Common myeloid progenitor, CD34-positive (primary cell): ENCODE measurements at places on chromosomes 6 and 20.

DNA sequence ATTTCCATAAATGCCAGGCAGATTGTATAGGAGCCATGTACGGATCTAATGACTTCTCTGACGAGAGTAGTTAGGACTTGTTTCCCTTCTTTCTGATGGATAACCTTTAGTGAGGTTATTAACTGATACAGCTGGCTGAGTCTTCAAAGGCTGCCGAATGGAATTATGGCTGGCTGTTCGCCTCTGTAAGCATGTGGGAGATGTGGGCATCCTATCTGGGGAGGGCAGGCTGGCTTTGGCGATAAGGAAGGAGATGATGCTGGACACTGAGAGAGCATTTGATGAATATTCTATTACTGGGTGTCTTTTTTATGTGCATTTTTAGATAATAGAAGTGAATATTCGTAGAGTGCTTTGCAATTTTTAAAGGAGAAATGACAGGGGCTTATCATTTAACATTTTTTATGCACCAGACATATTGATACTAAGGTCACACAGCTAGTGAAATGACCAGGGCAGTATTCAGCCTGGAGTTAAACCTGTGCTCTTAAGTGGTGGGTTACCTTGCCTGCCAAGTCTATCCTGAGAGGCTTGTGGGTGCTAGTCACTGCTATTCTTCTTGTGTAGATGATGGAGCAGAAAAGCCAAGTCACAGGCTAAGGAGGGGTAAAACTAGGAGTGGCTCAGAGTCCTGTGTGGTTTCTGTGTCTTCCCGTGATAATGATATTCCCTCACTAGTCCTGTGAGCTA lies 3.1 kb downstream of the PBOV1 start:
- DNase-seq: no peak

DNA sequence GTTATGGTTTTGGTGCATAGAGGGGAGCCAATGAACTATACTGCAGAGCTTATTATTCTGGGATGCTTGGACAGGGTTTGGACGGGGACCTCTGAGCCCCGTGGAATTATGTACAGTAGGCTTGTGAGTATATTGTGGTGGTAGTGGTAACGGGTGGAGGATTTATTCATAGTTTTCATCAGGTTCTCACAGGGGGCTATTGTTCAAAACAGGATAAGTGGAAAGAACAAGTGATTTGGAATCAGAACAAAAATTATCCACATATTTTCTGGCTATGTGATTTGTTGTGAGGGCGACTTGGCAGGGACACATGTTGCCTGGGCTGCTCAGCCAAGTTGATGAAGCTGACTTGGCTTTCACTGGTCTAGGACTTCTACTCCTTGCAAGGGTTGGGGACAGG lies 64.6 kb upstream of the ELOVL5 start:
- no peak for DNase-seq

GRCh38 chr6:70216767-70217166 lies 86.1 kb downstream of the COL9A1 start:
- no peak for DNase-seq

- no peak for DNase-seq
These were observed 239.1 kb downstream of the HDGFL1 start for GRCh38 chr6:22808466-22808865.

DNA sequence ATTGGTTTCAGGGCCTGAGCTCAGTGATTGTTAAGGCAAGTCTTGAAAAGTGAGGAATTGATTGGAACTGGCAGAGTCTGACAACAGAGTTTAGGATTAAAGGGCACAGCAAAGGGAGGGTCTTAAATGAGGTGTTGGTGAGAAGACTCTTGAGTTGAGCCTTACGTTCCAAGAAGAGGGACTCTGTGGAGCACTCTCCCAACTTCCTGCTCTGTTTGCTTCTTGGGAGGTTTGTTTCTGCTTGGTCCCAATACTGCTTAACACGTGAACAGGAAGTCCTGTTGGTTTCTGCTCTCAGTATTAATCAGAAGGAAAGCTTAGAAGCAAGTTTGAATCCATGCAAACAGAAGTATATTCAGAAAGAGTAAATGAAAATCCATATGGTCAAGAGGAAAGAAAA lies 15.6 kb upstream of the SYNDIG1 start:
- peak; percentile 9 for DNase-seq
